Nephron progenitor cell (in vitro differentiated cells): ENCODE measurements at places on chromosomes 1 and 21.

DNA sequence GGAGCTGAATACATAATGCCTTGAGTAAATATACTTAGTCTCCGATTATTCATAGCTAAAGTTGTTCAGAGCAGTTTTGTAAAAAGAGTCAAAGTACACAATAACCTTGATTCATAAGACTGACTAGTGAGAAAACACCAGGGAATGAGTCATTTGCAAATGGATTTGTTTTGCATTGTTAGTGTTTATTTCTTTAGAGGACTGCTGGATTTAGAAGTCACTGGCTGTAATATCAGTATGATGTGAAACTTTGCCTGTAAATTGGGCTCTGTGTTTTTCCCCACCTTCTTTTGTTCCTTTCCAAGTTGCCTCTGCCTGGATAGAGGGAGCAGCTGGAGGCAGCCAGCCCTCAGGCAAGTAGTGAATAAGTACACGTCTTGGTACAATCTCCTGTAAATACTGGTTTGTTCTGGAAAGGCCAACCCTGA is 474.7 kb downstream of the NUF2 start:
- DNase-seq, result no peak

DNA sequence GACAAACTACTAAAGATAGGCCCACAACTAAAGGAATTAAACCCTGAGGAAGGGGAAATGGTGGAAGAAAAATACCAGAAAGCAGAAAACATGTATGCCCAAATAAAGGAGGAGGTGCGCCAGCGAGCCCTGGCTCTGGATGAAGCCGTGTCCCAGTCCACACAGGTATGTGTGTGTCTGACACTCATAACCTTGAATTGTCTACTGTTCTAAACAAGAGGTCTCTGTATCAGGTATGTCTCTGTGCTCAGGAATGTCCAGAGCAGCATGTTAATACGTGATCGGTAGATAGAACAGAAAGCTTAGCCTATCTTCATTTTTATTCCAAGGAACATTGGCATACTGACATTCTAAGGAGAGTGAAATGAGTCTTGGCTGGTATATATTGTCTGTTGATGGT is 55.8 kb upstream of the BMP8A start:
- DNase-seq, result no peak

GRCh38 chr1:94927405-94928175 is 680 bp upstream of the CNN3 start:
- no peak for DNase-seq

GRCh38 chr1:32972814-32973428 is 8.3 kb upstream of the RNF19B start:
- DNase-seq, result peak; percentile 79

DNA sequence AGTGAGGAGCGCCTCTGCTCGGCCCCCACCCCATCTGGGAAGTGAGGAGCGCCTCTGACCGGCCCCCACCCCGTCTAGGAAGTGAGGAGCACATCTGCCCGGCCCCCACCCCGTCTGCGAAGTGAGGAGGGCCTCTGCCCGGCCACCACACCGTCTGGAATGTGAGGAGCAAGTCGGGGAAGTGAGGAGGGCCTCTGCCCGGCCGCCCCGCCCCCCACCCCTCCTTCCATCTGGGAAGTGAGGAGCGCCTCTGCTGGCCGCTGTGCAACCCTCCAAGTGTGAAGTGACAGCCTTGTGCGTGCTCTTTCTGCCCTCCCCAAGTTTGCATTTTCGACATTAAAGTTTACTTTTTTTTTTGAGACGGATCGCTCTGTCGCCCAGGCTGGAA is 5.1 kb upstream of the ZZZ3 start:
- peak; percentile 56 for DNase-seq

- no peak for DNase-seq
Measured at GRCh38 chr1:43602990-43603389, 47.0 kb upstream of the KDM4A start.

- DNase-seq, result no peak
Measured at GRCh38 chr21:42047821-42048613, 23.1 kb upstream of the UMODL1 start.

- no peak for DNase-seq
Measured at GRCh38 chr1:182278144-182279054, 113.2 kb downstream of the GLUL start.

DNA sequence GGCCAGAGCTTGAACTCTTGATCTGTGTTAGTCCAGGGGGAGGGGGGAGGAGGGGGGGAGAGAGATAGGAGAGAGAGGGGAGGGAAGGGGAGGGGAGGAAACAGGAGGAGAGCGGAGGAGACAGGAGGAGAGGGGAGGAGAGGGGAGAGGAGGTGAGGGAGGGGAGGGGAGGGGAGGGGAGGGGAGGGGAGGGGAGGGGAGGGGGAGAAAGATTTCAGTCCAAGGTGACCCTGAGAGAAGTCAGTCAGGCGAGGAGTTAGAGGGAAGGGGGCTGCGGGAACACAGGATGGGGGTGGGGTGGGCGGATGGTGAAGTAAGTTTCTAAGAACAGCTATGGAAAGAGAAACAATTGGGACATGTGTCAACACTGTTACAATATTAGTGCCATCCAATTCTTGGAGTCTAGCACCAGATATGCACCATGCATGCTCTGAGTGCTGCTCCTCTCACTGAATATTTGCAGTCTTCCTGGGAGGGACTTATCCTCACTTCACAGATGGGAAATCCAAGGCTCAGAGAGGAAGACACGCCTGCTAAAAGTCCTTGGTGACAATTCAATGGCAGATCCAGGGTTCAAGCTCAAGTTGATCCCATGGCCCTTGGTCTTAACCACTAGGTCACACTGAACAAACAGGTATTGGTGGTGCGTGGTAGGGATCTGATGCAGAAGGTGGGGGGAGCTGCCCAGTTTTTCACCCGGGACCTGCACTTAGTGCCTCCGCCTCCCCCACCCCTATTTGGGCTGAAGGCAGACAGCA is 42.5 kb upstream of the ECE1 start:
- DNase-seq, result no peak

GRCh38 chr1:56644919-56645676 is at the start of gene PRKAA2:
Gene PRKAA2 (plus strand): TSS chr1:56645314. CDS start chr1:56645388, 74 bp downstream.
- peak; percentile 84 for DNase-seq

DNA sequence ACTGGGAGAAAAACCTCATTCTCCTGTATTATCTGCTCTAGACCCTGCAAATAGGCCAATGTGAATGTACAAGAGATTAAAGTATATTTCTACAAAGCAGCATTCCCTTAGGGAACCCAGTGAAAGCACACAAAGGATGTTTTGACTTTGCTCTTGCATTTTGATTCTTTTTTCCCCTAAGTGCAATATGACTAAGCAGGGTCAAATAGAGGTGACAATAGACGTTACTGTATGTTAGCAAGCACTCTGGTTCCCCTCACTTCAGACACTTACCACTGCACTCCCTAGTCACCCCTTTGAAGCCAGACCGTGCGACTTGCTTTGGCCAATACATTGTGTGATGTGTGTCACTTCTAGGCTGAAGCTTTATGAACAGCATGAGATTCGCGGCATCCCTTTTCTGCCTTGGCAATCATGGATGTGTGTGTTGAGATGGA is 209.7 kb downstream of the RHOU start:
- no peak for DNase-seq

DNA sequence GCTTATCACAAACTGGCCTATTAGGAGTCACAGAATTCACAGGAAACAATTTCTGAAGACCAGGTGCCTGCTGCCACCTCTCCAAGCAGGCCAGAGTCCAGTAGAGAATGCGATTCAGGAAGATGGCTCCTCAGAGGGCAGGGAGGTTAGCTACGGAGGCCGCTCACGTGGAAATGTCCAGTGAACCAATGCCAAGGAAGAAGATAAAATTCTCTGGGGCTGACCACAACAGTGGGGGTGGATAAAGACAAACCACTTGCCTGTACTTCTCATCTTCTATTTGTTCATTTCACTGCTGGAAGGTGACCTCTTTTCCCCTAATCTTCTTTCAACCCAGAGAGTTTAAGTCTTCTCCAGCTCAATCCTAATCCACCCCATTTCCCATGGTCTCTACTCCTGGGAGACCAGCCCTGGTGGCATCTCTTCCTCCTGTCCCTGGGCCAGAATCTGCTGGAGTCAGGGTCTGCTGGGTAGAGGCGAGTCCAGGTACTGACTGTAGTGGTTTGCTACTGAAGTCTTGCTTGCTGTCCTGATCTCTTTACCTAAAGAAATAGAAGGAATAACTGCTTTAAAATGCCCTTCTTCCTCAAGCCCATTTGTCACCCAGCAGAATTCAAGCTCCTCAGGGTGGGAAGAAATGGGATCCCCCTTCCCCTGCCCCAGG is 3.2 kb downstream of the PSRC1 start:
- DNase-seq, result no peak

DNA sequence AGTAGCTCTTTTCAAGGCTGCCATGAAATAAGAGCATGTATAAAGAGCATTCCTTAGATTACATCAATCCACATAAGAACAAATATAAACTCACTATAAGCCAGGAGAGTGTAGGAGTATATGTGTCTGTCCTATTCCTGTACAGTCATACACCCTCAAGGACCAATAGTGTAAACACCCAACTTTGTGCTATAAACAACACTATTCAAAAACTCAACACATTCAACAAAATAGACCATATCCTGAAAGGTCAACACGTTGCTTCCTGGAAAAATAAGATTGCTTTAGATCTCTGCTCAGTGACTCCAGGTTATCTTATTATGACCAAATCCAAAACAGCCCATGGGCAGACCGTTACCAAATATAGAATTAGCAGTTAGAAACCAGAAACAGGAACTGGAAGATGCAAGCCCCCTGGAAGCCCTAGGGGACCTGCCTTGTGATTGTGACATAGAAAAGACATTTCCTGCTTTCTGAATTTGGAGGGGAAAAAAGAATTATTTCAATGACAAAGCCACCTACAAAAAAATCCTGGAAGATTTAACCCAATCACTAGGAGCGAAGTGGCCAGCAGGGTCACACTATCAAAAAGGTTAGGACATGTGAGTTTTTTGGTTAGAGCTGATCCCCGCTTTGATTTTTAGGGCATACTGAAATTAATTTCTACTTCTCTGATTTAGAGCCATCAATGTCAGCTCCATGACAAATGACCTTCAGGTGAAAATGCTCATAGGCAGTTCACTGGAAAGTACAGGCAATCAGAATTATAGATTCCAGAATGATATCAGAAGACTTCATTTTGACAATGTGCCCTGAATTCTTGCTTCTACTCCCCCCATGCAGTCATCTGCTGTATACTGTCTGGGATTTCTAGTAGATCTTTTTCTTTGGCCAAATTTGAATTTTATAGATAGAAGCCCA is 59.9 kb downstream of the LRRC8C start:
- no peak for DNase-seq

- DNase-seq, result peak; percentile 55
Measured at GRCh38 chr1:27341525-27342252, at the start of gene SYTL1. Gene SYTL1 (plus strand): TSS chr1:27342022. CDS start chr1:27345335, 3,313 bp downstream.

GRCh38 chr1:15226388-15227255 is 20.4 kb upstream of the FHAD1 start:
- peak; percentile 37 for DNase-seq

GRCh38 chr1:56584910-56585528 is 5.7 kb upstream of the PLPP3 start:
- peak; percentile 28 for DNase-seq

GRCh38 chr1:208799186-208799585 is 555.0 kb upstream of the PLXNA2 start:
- no peak for DNase-seq

DNA sequence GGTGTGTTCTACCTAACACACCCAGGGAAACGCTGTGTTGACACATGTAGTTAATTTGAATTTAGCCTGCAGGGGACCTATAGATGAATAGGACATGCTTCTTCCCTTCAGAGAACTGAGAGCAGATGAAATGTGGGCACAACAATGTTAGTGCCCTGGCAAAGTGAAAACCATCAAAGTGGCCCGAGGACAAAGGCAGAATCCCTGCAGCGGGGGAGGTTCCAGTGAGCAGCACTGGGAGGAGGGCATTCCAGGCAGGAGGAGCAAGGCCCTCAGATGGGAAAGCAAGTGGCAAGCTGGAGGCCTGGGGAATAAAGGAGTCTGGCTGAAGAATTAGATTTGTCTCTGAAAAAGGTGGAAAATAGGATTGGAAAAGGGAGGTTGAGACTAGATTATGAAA is 37.2 kb downstream of the C1orf94 start:
- no peak for DNase-seq

GRCh38 chr21:36125512-36126207 is 9.2 kb upstream of the CBR3 start:
- peak; percentile 63 for DNase-seq

DNA sequence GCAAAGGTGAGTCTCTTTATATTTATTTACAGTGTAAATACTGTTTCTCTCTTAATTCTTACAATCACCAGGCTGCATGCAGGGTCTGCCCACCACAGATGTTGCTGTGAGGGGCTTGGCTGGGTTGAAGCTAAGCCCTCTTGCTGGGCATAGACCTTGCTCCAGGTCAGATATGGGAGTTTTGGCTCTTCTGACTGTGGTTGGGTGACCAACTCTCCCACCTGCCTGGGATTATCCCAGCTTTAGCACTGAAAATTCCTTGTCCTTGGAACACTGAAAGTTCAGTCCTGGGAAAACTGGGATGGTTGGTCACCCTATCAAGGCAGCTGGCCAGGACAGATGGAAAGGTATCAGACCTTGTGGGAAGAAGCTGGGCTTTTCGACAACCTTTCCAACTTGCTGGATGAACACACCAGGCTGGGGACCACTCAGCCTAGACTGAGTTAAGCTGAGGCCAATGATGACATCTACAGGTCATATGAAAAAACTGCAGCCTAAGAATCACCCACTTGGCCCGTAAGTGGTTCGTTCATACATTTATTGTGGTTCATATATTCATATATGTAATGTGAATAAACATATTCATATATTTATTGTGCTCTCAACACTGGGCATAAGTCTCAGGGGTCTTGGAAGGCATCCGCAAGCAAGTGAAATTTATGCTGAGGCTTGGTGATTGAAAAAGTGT is 26.6 kb upstream of the HPDL start:
- peak; percentile 45 for DNase-seq

GRCh38 chr21:45071874-45072737 is 2.3 kb upstream of the ADARB1 start:
- DNase-seq, result no peak

GRCh38 chr1:42981255-42981805 is 22.7 kb upstream of the SLC2A1 start:
- DNase-seq, result no peak

DNA sequence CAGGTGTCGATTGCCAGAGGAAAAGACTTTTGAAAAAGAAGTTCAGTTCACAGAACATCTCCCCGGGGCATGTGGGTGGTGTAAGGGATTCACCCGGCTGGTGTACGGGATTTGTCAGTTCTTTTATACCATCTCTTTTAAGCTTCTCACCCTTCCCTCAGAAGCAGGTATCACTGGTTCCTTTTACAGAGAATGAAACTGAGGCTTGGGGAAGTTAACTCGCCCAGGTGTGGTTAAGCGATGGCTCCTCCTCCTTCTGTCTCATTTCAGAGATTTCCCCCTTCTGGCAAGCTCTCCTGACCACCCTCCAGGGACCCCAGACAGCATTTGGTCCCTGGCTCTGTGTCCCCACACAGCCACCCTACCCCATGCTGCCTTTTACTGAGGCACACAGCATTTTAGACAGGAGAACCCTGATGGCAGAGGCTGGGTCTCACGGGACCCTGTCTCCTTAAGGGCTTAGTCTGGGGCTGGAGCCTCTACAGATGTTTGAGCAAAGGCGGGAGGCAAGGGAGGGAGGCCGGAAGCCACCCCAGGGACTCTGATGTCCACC is 2.8 kb upstream of the ECE1 start:
- no peak for DNase-seq
